ENCODE measurements at places on chromosomes 5 and 9. TPM values are rescaled to one million over a fixed set of nuclear protein-coding genes. Genes with fewer than 3 reads are reported as not detected.

Gene NMUR2
- total RNA-seq = not detected

Gene PCDHB7
- total RNA-seq = 1.9 TPM

Gene SV2C
- total RNA-seq = 0.32 TPM

Gene CCDC192
- total RNA-seq = not detected

Gene FLT4
- total RNA-seq = 24.8 TPM

Gene HAVCR1
- total RNA-seq = not detected

Gene RC3H2
- total RNA-seq = 44.2 TPM

Gene ARL14EPL
- total RNA-seq = not detected

Gene LCN15
- total RNA-seq = not detected

Gene SPATA31D1
- not detected for total RNA-seq

Gene MELK
- 1.7 TPM for total RNA-seq

Gene NPR3
- 35.8 TPM for total RNA-seq

Gene SLC36A2
- not detected for total RNA-seq

Gene PITX1
- 0.47 TPM for total RNA-seq

Gene DNAJC21
- 49.4 TPM for total RNA-seq

Gene SLIT3
- total RNA-seq = 48.6 TPM

Gene ANGPTL2
- total RNA-seq = 11.4 TPM

Gene SLC34A3
- not detected for total RNA-seq

Gene IL5
- not detected for total RNA-seq

Gene FAM174A
- 20.5 TPM for total RNA-seq

Gene FOXE1
- not detected for total RNA-seq

Gene ELP1
- 25.3 TPM for total RNA-seq

Gene TAS2R1
- total RNA-seq = not detected

Gene HTR4
- total RNA-seq = not detected

Gene POLR3G
- 1.8 TPM for total RNA-seq

Gene GLRX
- total RNA-seq = 115 TPM

Gene PCDHGA5
- 2.8 TPM for total RNA-seq

Gene PCDHGB2
- 3.7 TPM for total RNA-seq

Gene IFNK
- total RNA-seq = not detected

Gene WNT8A
- not detected for total RNA-seq

Gene ZCCHC7
- total RNA-seq = 20.4 TPM

Gene SLC6A18
- not detected for total RNA-seq

Measured in lower lobe of right lung (tissue), 2 donors.